ENCODE measurements at places on chromosomes 2 and 18.
A peak's percentile ranks its signal among the peaks of the same experiment; 100 is the strongest.

GRCh38 chr2:150234787-150235446 lies 252.6 kb downstream of the RND3 start:
- DNase-seq, result no peak

DNA sequence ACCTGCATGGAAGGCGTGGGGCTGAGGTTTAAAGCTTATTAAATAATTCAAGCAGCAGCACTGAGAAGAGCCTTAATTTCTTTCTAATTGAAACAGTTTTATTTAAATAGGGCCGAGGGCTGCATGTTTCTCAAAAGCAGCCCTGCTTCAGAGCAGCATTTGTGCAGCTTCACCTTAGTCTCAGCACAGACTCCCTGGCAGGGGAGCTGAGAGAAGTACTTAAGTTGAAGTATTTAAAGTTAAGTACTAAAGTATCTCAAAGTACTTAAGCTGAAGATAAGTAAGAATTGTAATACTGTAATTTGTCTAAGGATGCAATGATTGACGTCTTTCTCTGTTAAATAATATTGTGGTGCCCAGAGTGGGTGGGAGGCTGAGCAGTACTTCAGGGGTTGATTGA lies 31.4 kb downstream of the IMPA2 start:
- no peak for DNase-seq

- DNase-seq, result no peak
Measured at GRCh38 chr2:218716070-218716469, 5.4 kb downstream of the TTLL4 start.

DNA sequence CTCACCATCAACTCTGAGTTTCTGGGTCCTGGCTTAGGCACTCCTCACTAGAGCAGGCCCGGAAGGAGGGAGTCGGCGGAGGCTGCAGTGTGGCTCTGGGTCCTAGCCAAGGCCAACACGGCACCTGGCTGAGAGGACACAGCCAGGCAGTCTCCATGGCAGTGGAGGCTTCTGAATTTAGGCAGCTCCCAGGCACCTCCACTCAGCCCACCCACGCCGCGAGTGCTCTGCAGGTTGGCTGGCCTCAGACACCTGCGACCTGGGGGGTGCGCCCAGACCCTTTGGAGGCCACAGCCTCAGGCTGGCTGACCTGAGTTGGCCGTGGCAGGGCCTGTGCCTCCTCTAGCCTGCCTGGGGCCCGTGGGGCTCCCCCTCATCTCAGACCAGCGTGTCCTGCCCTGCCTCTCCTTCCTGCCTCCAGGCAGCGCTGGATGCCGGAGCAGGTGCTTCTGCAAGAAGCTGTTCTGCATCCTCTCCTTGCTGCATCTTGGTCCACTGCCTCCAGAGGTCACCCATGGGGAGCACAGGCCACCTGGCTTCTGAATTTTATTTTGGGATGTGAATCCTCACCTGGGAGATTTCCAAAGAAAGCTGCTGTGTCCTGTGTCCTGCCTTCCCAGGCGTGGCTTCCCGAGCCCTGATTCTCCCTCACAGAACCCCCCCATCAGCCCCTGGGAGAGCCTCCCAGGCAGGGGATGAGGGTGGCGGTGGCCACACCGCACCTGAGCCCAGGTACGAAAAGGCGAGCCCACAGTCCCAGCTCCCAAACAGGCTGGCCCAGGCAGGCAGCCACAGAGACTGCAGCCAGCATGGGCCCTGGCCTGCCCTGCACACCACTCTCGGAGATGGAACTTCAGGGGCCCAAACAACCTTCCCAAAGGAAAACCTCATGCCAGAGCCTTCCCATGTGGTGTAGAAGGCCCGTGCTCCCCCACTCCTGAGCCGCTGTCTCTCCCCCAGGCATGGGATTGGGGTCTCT lies 23.4 kb downstream of the AQP12A start:
- no peak for DNase-seq

- DNase-seq, result no peak
Measured at GRCh38 chr2:28601616-28602015, 105.8 kb downstream of the PLB1 start.

DNA sequence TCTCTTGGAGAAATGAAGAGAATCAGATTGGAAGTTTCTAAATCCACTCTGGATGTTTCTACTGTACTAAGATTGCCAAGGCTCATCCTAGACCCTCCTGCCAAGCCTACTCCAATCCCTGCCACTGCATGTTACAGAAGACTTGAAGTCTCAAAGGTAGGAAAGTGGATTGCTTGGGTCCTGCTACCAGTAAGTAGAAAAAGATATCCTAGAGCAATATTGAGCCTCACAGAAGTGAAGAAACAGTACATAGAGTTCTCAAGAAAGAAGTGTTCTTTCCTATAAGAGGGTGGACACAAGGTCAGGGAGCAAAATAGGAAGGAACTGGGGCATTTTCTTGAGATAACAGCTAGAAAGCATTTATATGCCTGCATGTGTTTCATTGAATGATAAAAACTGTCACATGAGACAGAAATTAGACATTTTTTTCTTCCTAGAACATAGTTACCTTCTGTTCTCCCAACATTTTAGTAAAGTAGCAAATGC lies 232.9 kb downstream of the RBM43 start:
- DNase-seq, result no peak

DNA sequence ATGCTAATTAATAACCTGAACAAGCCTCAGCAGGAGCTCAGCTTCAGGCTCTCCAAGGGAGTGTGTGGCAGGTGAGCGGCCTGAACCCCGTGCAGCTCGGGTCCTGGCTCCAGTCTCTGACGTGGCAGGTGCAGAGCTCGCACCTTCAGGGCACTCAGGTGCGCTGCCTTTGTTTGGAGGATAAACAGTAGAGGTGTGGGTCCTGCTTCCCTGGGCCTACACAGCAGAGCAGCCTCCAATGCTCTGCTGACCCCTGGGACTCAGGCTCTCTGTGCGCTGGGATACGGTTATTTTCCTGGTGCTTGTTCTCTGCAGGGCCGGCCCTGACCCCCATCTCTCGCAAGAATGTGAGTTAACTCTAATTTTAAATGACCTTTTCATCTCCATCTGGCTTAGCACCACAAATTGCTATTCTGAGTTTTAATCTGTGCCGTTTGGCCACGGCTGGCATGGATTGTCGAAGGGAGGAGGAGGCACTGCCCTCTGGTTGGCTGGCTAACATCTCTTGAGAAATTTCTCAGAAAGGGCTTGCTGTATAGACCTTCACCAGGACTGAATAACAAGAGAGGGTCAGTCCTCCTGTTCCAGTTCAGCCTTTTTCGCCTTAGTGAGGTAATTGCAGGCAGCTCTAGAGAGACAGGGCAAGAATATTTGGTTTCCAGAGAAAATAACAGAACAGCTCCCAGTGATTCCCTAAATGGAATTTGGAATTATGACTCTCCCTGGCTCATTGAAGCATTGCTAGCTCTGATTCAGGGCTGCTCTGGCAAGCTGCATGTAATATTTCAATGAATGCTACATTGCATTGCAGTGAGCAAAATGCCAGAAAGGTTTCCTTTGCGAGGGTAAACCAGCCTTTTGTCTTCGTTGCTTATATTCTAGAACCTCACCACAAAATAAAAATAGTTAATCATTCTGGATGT lies 161.8 kb downstream of the DCDC2C start:
- DNase-seq, result no peak

DNA sequence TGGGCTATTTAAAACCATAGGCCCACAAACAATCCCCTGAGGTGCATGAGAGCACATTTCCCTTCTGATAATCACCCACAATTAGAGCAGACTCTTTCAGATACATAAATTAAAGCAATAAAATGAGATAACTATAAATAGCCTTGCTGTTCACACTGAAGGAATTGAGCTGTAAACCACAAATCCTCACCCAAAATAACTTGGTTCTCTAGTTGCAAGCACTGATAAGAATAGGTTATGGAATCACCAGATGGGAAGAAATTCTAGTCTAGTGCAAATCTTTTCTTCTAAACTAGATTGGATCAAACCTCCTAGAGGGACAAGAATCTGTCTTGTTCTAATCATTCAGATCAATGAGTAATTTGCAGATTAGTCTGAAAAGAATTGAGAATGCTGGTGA lies 64.6 kb downstream of the NAB1 start:
- DNase-seq, result no peak

DNA sequence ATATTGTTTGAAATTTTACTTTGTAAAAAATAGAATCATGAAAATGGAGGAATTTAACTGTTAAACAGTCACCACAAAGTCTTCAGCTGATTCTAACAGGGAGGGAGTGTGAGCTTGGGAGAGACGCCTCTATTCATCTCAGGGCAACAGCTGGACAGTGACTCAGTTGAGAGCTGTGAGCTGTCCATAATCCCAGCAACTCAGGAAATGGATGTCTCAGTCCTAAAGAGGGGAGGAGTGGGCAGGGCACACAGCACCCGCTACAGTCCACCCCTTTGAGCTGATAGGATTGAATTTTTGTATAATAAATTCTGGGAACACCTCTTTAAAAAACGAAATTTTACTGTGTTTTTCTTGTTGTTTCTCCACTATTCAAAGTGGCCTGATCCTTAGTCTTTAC lies 255.1 kb upstream of the THUMPD2 start:
- DNase-seq, result no peak

GRCh38 chr2:218885981-218886947 lies 5.6 kb downstream of the WNT10A start:
- no peak for DNase-seq

DNA sequence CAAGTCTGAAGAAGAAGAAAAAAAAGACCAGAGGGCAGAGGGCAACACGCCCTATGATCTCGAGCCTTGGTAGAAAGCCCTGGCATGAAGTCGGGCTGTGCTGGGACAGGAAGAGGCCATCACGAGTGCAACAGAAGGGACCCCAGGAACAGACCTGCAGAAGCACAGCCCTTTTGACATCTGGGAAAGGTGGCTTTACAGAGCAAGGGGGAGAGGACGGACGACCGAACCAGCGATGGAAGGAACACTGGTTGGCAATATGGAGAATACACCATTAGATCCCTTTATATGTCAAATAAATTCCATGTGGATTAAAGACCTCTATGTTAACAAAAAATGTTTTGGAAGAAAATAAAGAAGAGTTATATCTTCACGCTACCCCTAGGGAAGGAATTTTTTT lies 10.7 kb downstream of the KIF1A start:
- DNase-seq, result no peak

GRCh38 chr18:76335859-76336640 lies 159.0 kb downstream of the ZNF516 start:
- no peak for DNase-seq

DNA sequence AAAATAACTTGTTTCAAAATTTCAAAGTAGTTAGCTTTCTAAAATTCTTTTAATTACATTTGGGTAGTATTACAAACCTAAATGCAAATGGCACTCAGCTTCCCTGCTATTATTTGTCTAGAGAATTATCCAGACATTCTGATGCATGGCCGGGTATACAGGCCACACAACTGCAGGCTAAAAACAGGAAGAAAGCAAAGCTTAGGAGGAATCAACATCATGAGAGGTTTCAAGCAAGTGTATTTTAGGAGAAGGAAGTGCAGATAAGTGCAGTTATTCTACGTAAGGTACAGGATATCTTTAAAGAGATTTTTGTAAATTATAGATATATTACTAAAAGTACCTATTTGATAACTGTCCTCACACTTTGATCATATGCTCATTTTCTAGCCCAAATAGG lies 46.8 kb upstream of the RNU4ATAC start:
- no peak for DNase-seq

DNA sequence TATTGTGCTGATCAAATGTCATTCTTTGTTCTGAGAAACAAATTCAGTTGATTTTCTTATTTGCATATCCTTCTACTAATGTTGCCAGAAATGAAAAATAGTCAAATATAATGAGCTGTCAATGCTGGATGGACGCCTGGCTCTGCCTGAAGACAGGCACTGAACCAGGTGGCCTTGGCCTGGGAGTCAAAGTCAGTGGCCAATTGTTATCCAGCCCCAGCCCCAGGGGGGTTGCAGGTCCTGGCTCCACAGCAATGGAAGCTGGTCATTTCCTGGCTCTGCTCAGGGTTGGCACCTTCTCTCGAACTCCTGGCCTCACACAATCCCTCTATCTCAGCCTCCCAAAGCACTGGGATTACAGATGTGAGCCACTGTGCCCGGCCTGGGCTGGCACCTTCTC lies 176.8 kb upstream of the GLI2 start:
- no peak for DNase-seq

GRCh38 chr2:139067072-139067471 lies 286.9 kb upstream of the NXPH2 start:
- no peak for DNase-seq

- no peak for DNase-seq
Measured at GRCh38 chr2:169690958-169691357, 3.2 kb downstream of the CFAP210 start.

- DNase-seq, result no peak
Measured at GRCh38 chr2:127759931-127760330, 51.0 kb downstream of the WDR33 start.

DNA sequence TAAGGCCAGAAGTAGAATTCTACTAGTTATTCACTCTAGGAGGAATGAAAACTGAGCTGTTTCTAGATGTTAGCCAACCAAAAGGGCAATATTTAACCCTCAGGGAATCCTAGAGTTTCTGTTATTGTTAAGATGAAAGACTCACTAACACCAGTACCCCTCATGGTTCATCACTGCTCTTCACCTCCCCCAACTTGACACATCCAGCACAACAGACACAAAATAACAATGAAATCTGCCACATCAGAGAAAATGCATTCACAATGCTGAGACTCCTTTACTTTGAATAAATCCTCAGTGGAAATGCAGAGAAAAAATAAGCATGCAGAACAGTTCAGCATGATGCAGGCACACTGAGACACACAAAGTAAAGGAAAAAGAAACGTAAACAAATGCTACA lies 111.3 kb downstream of the RIF1 start:
- DNase-seq, result no peak

DNA sequence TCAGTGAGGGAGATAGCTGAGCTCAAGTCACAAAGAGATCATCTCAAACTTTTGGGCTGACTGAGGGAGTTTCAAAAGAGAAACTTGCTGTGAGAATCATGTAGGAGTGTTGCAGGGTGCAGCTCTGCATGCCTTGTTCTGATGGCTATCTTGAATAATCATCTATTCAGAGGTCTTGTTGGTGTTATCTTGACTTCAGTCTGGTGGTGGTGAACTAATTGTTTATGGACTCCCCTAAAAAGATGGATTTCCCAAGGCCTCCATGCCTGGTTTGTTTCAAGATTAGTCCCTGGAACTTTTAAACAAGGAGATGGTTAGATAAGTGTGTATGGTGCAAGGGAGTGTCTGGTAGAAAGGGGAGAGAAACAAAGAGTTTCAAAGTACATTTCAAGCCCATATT lies 29.8 kb downstream of the SLC39A6 start:
- DNase-seq, result no peak

DNA sequence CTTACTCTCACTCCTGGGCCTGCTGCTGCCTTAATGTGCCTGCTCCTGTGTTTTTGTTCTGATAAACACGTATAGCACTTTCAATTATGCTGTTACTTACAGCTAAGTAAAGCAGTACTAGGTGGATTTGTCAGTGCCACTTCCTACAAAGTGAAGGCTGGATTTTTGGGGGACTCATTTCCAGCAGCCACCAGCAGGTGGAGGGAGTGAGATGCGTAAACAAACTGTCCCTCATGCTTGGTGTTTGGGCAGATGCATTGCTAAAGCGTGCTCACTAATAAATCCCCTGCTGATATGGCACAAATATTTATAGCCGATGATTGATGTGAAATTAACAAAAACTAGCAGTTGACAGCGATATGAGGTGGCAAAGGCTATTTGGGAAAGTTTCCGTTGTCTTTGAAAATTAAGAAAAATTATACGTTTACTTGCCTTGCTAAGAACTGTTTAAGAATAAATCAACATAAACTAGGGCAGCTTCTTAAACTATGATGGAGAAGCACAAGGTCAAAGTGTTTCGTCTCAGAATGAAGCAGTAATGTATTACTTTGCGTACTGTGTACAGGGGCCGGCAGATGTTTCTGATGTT lies 101.7 kb downstream of the AGAP1 start:
- DNase-seq, result peak; percentile 54

Data from smooth muscle cell of the brain vasculature (primary cell).